CD4-positive, alpha-beta memory T cell (primary cell): ENCODE measurements at places on chromosomes 1 and 21.
A peak's percentile ranks its signal among the peaks of the same experiment; 100 is the strongest.

DNA sequence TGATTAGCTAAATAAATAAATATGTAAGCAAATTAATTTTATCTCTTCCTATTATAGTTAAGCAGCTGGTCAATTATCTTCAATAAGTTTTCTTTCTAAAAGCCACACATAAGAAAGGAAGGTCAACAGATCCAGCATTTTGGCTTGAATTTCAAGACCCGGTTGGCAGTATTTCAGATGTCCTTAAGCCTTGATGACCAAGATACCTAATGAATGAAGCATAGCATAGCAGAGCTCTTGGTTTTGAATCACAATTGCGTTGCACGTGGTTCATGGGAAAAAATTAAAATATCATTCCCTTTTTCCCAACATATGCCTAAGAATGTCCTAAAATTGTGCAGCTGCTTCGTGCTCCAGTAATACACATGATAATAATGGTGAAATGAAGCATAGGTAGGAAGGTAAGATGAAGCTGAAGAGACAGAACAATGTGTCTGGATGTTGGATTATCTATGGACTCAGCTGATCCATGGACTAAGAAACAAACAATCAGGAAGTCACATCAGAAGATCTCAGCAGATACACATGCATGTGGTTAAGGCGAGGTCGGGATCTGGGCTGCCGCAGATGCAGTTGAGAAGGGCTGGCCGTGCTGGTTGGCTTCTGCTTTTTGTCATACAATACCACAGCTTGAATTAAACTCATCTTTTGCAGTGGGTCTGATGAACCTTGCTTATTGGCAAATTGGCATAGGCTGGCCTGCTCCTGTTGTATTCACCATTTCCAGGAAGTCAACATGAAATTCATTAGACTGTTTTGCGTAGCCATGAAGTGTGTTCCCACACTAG is 284.9 kb upstream of the RUNX1 start:
- DNase-seq = no peak

- no peak for DNase-seq
Measured at GRCh38 chr1:46687921-46688509, 16.4 kb downstream of the TEX38 start.

GRCh38 chr1:180948641-180949615 is 36.2 kb downstream of the KIAA1614 start:
- no peak for DNase-seq

GRCh38 chr1:148315071-148315811 is 163.2 kb upstream of the NBPF11 start:
- no peak for DNase-seq

- no peak for DNase-seq
Measured at GRCh38 chr21:44414291-44415072, 40.8 kb upstream of the LRRC3 start.

DNA sequence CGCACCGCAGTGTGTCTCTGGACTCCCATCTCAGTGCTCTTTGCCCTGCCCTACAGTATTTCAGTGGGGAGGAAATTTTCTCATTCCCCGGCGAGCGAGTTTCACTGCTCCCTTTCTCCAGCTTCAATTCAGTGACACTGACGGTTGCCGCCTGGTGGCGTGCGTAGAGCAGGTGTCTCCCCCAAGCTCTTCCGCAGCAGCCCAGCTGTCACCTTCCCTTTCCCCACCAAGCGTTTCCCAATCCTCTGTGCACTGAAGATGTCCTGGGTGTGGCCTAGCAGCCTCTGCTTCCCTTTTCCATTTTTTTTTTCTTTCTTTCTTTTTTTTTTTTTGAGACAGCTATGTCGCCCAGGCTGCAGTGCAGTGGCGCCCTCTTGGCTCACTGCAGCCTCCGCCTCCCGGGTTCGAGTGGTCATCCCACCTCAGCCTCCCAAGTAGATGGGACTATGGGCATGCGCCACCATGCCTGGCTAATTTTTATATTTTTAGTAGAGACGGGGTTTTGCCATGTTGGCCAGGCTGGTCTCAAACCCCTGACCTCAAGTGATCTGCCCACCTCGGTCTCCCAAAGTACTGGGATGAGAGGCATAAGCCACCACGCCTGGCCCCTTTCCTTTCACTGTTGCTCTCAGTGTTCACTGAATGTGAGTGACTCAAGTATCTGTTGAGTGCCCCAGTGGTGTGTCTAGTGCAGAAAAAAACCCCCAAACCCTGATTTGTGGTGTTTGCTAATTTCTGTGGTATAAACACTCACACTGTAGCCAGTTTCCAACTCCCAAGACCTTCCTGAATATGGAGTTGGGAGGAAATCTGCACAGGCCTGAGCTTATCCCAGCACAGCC is 30.1 kb downstream of the TNFRSF1B start:
- DNase-seq = no peak

GRCh38 chr1:201982082-201982622 is 296 bp upstream of the RNPEP start:
- DNase-seq = no peak

GRCh38 chr21:36692835-36693488 is 6.0 kb upstream of the SIM2 start:
- no peak for DNase-seq

GRCh38 chr1:15197591-15198447 is 44.3 kb downstream of the TMEM51 start:
- DNase-seq = no peak

- peak; percentile 64 for DNase-seq
Measured at GRCh38 chr21:31098576-31099005, 60.3 kb upstream of the KRTAP19-8 start.

GRCh38 chr1:16882986-16883385 is 12.8 kb upstream of the RNU1-2 start:
- DNase-seq = no peak

- no peak for DNase-seq
Measured at GRCh38 chr1:77857552-77857951, 30.9 kb upstream of the NEXN start.

DNA sequence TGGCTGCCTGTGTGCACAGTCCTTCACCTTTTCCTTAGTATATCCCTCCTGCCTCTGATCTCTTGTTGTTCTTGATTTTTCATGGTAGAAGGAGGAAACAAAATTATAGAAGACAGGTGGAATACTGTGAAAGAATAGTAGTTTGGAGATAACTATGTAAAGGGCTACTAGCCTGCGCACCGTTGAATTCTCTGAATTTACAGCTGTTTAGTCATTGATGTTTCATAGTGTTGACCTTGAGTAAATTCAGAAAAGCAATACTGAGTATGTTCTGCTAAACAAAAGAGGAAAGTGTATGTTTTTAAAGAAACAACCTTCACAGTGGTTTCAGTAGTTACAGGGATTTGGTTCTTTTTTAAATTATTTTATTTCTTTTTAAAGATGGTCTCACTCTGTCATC is 18.1 kb downstream of the CAMTA1 start:
- no peak for DNase-seq

DNA sequence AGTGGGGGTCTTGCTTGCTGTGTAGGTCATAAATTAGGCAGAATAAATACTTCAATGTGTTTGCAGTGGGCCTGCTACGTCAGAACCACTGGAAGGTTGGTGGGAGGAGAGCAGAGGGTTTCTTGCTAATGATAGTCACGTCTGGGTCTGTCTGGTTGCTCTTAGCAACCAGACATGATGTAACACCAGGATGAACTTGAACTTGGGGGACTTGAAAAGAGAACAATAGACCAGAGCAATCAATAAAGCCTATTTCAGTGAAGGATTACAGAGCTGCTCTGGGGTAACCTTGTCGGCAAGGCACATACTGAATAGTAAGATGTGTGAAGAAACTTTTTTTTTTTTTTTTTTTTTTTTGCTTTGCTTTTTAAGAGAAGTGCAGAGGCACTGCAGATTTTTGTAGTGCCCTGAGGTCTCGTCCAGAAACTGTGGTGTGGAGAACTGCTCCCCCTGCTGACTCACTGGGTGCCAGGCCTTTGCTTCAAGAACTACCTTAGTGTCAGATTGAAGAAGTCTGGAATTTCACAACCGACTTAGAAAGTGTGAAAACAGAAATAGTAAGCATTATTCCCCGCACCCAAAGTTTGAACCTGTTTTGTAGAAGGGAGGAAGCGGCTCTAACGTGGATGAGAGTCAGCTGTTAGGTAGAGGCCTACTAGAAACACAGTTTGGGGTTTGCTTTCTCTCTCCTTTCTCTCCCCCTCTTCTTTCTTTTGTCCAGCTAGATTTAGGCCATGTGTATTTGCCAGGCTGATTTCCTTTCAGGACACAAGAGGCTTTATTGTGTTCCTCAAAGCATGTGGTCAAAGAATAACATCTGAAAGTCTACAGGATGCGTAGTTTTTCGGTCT is 271.6 kb downstream of the TM2D1 start:
- DNase-seq = peak; percentile 63

DNA sequence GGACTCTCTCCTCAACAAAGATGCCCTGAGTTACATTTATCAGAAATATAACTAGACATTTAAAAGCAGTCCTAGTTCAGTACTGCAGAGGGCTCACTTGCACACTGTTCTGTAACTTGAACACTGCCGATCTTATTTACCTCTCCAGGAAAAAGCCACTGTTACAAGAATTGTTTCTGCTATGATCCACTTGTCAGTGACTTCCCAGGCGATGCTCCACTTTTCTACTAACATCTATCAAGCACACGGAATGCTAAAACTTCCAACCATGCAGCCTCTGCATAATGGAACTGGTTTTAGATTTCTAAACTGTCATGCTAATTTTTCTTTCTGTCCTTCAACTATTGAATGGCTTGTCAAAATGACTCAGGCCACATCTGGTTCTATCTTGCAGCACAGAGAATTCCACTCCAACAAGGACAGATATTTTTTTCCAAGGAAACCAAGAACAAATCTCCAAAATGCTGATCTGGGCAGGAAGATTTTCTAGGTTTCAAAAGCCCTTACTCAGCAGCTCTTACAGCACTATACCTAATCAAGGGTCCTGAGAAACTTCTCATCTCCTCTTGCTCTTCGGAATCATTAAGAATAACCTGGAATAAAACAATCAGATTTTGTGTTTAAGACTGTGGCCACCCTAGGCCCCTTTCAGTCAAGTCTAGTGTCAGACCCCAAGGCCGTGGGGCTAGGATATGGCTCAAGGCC is 9.9 kb downstream of the SEC16B start:
- DNase-seq = no peak

DNA sequence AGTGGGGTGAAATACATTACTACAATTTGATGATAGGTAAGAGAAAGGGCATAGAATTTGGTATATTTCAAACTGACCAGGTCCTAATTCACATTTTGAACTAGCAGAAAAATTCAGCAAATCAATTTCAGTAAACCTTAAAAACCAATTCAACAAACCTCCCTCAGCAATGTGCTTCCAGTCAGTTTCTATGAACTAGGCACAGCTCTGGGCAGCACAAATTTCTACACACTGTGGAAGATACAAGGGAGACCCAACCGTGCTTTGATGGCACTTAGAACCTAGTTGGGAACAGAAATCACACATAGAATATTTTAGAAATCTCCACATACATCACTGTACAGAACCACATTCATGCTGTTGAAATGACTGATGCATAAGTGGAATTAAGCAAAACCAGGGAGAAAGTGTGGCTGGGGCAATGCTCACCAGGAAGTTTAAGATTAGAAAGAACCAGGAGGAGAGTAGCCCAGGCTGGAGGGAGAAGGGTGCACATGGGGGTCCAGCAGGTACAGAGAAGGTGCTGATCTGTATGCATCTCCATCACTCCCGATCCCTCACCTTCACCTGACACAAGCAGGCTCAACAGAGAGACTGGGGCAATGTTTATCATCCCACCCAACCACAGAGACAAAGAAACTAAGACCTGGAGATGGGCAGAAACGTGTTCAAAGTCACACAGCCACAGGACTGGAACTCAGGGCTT is 14.8 kb downstream of the C1orf226 start:
- no peak for DNase-seq

DNA sequence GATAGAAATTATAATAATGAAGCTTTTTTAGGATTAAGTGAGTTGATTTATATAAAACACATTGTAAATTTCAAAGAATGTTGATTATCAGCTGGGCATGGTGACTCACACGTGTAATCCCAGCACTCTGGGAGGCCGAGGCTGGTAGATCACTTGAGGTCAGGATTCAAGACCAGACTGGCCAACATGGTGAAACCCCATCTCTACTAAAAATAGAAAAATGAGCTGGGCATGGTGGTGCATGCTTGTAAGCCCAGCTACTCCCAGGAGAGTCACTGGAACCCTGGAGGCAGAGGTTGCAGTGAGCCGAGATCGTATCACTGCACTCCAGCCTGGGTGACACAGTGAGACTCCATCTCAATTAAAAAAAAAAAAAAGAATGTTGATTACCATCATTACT is 18.4 kb downstream of the ADAMTS1 start:
- no peak for DNase-seq

DNA sequence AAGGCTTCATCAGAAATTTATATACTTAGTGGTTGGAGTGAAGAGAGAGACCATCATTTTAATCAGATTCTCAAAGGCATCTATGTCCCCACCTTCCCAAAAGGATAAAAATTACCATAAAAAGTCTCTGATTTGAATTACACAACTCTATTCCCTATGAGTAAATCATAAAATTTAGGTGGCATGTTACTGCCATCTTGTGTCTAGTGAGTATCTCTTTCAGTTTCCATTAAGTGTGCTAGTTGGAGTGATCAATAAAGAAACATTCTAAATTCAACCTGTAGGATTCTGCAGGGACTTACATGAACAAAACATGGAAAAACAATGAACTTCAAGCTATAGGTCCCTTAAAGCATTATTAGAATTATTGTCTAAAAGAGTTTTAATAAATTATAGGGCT is 655.4 kb downstream of the LTN1 start:
- DNase-seq = no peak

- no peak for DNase-seq
Measured at GRCh38 chr21:29233611-29234540, 64.8 kb upstream of the BACH1 start.

GRCh38 chr1:20950679-20951078 is 163.6 kb upstream of the HP1BP3 start:
- no peak for DNase-seq

DNA sequence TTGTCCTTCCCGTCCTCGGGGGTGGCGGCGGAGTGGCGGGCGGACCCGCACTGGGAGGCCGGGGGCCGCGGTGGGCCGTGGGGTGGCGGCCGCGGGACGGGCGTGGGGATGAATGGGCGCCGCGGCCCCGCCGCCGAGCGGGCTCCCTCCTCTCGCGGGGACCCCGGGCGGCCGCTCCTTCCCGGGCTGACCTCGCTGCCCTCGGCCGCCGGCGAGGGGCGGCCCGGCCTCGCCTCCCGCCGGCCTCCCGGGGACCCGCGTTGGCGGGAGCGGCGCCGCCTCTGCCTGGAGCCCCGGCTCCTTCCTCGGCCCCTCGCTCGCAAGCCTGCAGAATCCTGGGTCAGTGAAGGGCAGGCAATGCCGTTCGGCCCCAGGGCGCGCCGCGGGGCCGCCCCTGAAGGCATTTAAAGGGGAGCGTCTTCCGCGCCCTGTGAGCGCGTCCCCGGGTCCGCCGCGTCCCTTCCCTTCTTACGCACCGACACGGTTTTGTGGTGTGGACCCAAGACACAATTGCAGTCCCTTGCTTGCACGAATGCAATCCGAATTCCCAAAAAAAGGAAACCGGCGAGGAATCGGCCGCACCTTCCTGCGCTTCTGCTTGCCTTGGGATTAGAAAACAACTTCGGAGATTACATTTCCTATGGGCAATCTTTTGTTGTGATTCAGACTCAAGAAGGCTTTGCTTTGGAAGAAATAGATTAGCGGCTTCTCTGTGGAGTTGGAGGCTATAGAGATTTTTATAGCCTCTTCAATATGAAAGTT is 776 bp downstream of the ITSN1 start:
- DNase-seq = no peak
